ENCODE measurements at places on chromosomes 16 and 17.

GRCh38 chr17:35542990-35543389 is 5.5 kb upstream of the SLFN12L start:
- no peak for DNase-seq

- no peak for DNase-seq
Measured at GRCh38 chr16:57235128-57236021, 9.7 kb upstream of the ARL2BP start.

- no peak for DNase-seq
Measured at GRCh38 chr17:66900126-66901010, 64.1 kb upstream of the CACNG4 start.

GRCh38 chr16:24875466-24875865 is 29.7 kb downstream of the SLC5A11 start:
- DNase-seq: no peak

DNA sequence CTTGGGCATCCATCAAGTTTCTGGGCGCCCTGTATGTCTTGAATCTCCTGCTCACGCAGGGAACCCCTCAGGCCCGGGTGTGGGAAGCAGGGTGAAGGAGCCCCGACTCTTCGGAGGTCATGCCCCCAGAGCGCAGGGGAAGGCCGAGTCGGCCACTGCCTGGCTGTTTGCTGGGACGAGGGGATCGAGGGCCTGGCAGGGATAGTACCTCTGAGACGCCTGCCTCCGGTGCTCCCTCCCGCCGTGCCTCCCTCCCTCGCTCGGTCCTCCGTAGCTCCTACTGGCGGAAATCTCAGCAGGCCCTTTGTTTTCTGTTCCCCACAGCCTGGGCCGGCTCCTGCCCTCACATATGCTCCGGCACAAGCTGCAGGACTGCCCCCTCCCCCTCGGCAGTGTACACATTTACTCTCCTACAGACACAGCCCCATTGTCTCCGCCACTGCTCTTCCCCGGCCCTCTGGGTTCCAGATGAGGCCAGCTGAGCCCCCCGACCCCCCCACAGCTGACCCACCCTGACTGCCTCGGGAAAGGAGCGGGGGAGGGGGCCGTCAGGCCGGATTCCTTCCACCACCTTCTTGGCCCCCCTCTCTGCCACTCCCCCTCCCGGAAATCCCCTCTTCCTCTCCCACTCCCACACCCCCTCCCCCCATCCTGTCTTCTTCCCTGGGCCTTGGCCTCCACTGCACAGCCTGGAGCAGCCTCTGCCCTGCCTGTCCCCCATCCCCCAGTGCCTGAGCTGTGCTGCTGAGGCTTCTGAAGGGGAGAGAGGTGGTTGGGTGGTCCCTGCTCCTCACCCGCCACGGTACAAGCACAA is 1.4 kb downstream of the TRAF4 start:
- peak; percentile 25 for DNase-seq

DNA sequence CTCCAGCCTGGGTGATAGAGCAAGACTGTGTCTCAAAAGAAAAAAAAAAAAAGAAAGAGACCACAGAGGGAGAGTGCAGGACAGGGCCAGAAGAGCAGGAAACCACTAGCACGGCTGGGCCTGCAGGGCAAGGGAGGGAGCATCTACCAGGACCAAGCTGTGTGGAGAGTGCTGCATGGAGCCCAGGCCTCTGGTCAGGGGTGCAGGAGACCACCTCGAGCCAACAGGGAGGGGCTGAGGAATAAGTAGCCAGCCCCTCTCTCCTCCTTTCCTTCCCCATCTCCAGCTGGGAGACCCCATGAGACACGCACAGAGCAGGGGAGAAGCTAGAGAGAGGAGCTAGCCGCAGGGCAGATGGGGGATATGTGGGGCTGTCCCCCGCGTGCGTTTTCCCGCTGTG is 67.0 kb upstream of the DNAH17 start:
- no peak for DNase-seq

GRCh38 chr16:14302031-14302398 is 230.9 kb downstream of the MRTFB start:
- peak; percentile 81 for DNase-seq

GRCh38 chr17:70772761-70773160 is 603.4 kb downstream of the KCNJ2 start:
- no peak for DNase-seq

GRCh38 chr17:65194670-65195334 is 57.6 kb downstream of the RGS9 start:
- DNase-seq: no peak

GRCh38 chr17:35432176-35433074 is at the start of gene SLFN12:
TSS of gene SLFN12 (minus strand) at chr17:35432500. CDS start at chr17:35423028, 9,472 bp downstream.
- DNase-seq: peak; percentile 17

GRCh38 chr16:69340095-69340644 is 598 bp downstream of the NIP7 start:
- DNase-seq: no peak

DNA sequence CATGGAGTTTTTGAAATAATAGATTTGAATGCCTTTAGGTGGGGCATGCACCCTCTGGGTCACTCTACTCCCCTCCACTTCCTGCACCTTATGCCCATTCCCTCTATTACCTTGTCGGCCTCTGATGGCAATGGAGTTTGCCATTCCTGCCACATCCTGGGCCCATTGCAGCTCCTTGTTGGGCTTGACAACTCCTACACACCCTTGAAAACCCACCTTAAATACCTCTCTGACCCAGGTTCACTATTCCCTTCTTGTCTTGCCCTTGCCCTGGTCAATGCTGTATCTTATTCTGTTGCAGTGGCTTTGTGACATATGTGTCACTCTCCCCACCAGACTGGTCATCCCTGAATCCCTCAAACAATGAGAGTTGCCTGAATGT is 2.4 kb downstream of the CCR7 start:
- DNase-seq: no peak

DNA sequence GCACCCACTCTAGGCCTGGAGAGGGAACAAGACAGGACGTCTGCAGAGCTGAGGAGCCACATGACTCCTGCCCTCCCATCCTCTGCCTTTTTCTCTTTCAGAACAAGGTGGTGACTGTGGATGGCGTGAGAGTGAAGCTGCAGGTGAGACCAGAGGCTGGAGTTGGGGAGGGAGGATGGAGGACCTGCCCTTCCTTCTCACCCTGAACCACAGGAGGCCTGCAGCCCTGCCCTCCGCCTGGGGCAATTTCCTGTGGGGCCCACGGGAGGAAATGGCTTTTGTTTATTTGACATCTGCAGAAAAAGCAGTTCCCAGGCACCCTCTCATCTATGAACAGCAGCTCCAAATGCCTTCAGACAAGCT is 5.1 kb downstream of the RAB37 start:
- DNase-seq: no peak

- DNase-seq: no peak
Measured at GRCh38 chr17:80311216-80311827, 50.7 kb downstream of the RNF213 start.

- no peak for DNase-seq
Measured at GRCh38 chr17:58089111-58089510, 5.9 kb downstream of the DYNLL2 start.

GRCh38 chr16:65312071-65312470 is 190.2 kb upstream of the CDH11 start:
- no peak for DNase-seq

GRCh38 chr17:73683771-73684170 is 39.5 kb upstream of the SDK2 start:
- no peak for DNase-seq

DNA sequence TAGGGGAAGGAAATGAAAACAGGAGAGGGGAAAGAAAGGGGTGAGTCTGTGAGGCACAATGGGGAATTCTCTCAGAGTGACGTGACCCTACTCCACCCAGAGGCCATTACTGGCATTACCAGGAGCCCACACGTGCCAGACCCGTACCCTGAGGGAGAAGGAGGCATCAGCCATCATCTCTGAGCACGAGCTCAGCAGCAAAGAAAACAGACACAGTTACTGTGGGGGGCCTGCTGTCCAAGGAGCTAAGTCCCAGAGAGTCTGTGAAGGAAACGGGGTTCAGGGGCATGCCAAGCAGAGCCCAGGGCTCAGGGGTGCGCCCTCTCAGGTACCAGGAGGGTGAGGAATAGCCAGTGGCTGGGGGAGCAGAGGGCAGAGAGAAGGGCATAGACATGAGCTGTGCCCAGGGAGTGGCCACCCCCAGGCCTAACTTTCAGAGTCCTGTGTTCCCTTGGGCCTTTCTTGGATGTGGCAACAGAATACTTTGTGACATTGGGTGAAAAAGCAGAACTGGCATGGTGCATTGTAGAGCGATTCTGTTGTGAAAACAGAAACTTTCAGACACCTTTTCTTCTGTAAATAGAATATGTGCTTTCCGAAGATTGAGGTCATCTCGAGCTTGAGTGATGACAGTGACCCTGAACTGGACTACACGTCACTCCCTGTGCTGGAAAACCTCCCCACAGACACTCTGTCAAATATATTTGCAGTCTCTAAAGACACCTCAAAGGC is 11.3 kb downstream of the TAF1C start:
- peak; percentile 76 for DNase-seq

GRCh38 chr16:84371553-84371865 is 3.2 kb downstream of the ATP2C2 start:
- no peak for DNase-seq

GRCh38 chr17:43427362-43428043 is 28.7 kb downstream of the ARL4D start:
- no peak for DNase-seq

DNA sequence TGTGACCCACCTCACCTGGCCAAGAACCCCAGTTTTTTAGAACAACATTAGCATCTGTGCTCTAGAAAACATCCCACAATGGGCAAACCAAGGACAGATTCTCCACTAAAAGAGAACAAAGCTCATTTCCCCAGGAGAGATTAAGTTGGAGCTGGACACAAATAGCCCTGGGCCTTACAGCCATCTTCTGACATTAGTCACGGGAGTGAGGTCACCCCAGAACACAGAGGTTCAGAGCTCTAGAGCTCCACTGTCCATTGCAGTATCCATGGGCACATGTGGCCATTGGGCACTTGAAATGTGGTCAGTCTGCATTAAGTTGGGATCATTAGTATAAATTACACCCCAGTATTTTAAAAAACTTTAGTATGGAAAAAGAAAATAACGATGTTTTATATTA is 47.6 kb upstream of the RBBP6 start:
- DNase-seq: no peak

- peak; percentile 77 for DNase-seq
Measured at GRCh38 chr17:76726776-76727718, at the start of gene METTL23. TSS of gene METTL23 (plus strand) at chr17:76726839. CDS start at chr17:76729711, 2,872 bp downstream.

DNA sequence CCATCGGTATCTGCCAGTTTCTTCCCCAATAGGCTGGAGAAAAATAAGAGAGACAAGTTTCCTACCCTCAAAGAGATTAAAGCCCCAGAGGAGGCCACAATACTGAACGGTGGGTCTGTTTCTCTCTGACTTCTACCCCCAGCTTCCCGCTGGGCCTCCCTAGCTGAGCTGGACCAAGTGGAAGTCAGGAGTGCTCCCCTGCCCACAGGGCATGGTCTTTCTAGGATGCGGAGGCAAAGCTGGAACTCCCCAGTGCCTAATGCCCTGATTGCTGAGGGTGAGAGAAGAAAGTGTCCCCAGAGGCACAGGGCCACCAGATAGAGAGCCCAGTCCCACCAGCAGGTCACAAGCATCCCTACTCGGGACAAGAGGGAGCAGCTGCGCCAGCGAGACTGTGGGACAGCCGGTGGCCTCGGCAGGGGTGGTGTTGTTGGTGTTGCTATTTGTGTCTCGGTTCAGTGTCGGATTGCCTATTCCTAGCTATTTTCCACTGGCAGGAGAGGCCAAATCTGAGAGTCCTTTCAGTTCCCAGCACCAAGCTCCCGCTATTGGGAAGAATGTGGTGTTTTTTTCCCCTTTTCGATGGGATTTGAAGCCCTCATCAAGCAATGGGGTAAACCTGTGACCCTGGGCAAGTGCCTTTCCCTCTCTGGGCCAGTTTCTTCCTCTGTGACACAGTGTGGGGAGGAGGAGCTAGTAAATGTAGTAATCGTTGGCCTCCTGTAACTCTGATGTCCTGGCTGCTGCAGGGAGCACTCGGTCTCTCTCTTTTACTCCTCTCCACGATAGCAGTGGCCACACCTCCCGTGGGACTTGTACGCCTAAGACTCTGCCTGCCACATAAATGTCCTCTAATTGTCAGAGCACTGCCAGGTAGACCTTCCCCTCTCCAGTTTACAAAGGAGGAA is 22.5 kb upstream of the TBX2 start:
- no peak for DNase-seq

DNA sequence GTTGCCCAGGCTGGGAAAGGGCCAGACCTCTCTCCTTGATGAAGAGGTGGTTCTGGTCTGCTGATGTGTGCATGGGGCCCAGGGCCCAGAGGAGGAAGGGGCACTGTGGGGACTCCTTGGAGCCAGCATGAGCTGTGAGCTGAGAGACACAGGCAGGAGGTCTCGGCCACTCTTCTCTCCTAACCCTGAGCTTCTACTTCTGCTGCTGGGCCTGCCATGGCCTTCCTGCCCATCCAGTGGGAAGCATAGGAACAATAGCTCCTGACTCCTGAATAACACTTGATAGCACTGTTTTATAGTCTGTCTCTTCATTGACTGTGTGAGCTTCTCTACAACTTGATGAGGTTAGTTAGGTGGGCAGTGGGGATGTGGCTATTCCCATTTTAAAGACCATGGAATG is 181.1 kb downstream of the UTP18 start:
- no peak for DNase-seq

GRCh38 chr17:31095236-31096105 is 694 bp downstream of the NF1 start:
- peak; percentile 77 for DNase-seq

GRCh38 chr17:45812102-45812501 is 28.0 kb downstream of the CRHR1 start:
- peak; percentile 59 for DNase-seq

DNA sequence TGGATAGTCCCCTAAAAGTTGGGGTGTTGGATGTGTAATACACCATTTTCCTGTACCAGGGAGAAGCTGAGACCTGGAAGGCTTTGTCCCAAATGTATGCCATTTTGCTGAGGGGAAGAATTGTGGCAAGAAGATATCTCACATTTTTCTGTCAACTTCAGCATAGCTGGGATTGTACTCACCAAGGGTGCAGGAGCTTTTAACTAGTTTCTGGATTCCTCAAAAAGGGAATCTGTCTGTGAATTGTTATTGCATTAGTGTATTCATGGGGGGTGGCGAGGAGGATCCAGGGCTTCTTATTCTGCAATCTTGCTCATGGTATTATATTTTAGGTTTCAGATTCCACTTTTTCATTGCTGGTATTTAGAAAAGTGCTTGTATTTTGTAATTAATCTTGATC is 208.2 kb upstream of the MYOCD start:
- no peak for DNase-seq

DNA sequence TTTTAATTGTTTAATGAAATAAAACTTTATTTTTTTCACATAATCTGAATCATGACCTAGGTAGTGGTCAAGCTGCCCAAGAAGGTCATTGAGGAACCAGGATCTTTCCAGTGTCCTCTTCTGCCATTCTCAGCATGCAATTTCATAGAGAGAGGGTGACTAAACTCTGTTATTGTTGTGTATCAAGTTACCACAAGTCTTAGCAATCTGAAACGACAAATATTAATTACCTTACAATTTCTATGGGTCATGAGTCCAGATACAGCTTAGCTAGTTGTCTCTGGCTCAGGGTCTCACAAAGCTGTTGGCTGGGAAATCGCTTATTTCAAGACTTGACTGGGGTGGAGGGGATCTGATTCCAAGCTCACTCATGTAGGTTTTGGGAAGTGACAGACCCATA is 37.6 kb downstream of the FTO start:
- DNase-seq: no peak

GRCh38 chr17:49381033-49381432 is 19.0 kb upstream of the ZNF652 start:
- DNase-seq: no peak

- DNase-seq: no peak
Measured at GRCh38 chr16:30439720-30440348, 5.8 kb downstream of the SEPHS2 start.

- no peak for DNase-seq
Measured at GRCh38 chr17:70945386-70945785, 776.1 kb downstream of the KCNJ2 start.
